ENCODE measurements at places on chromosomes 3 and 15.

DNA sequence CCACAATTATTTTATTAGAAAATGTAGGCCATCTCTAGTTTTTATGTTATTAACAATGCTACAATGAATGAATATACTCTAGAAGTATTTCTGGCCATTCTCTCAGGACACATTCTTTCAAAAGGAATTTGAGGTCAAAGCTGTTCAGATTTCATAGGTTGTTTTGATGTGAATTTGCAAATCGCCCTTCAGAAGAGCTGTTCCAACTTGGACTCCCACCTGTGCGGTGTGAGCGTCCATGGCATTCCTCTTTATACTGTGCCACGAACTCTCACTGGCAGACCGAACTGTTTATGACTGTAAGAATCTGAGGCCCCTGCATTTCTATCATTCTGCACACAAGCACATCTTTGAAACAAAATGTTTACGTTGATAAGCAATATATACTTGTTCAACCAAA, 18.6 kb upstream of the SLC24A5 start:
- no peak for DNase-seq

GRCh38 chr15:91849180-91849579, 4.3 kb upstream of the SLCO3A1 start:
- no peak for DNase-seq

- DNase-seq, result no peak
Measured at GRCh38 chr3:47634996-47635395, 56.3 kb upstream of the CSPG5 start.

- DNase-seq, result peak; percentile 34
Measured at GRCh38 chr15:79540551-79540950, 108.4 kb downstream of the MINAR1 start.

Data from HEK293T (cell line).